COLO829 (cell line): ENCODE measurements at places on chromosomes 5 and 9.
A peak's percentile ranks its signal among the peaks of the same experiment; 100 is the strongest.

DNA sequence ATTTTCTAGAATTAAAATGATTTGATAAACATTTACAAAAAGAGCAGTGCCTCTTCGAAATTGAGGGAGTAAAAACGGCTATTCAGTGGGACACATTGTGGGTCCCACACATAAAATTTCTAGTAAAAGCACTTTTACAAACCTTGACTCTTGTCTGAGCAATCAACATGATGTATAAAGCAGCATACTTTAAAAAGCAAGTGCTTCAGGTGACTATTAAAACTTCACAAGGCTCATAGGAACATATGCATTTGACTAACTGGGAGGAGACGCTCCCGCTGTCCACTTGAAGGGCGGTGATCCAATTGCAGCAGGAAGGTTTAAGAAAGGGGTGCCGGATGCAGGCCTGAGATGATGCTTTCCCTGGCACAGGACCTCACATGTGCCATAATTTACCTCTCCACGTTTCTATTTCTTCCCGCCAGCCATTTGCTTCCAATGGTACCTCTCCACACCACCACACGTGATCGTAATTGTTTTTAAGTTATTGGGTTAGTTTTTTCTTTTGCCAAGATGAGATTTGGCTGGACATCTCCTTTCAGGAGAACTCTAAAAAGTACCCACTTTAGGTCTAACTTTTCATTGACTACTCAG is 1.8 kb downstream of the MCTP1 start:
- DNase-seq, result no peak

DNA sequence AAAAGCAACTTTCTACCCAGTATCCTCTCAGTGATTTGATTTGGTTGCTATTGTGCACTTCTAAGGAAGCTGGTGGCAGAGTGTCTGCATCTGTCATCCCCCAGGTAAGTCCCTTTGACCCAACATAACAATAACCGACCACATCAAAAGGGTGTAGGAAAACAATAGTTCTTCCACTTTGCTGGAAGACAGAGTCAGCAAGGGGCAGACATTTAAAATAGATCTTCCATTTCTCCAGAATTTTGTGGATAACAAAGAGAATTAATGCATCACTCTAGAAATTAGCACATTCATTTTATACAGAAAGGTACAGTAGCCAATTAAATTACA is 177.5 kb downstream of the EBF1 start:
- DNase-seq, result no peak

DNA sequence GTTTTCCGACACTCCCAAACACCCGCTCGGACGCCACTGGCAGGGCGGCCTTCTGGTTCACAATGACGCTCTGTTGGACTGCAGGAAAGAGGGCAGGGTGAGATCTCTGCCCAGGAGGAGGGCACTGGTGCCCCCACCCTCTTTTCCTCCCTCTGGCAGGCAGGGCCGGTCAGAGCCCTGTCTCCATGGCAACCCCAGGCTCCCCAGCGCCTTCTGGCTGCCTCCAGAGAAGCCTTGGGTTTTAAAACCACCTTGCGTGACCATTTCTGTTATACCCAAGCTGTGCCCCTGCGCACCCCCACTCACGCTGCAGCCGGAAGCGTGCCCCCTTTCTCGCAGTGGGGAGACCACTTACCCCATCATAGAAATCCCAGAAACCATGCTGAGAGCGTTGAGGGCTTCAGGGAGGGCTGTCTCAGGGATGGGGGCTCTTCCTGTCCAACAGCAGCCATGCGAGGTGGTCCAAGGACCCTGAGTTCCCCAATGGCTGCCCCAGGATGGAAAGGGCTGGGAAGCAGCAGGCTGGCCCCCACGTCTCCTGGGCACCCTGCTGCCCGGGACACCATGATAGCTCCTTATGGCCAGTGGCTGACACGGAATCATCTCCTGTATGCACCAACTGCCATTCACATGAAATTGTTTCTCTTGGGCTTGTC is 7.3 kb downstream of the C9orf50 start:
- DNase-seq, result peak; percentile 94

DNA sequence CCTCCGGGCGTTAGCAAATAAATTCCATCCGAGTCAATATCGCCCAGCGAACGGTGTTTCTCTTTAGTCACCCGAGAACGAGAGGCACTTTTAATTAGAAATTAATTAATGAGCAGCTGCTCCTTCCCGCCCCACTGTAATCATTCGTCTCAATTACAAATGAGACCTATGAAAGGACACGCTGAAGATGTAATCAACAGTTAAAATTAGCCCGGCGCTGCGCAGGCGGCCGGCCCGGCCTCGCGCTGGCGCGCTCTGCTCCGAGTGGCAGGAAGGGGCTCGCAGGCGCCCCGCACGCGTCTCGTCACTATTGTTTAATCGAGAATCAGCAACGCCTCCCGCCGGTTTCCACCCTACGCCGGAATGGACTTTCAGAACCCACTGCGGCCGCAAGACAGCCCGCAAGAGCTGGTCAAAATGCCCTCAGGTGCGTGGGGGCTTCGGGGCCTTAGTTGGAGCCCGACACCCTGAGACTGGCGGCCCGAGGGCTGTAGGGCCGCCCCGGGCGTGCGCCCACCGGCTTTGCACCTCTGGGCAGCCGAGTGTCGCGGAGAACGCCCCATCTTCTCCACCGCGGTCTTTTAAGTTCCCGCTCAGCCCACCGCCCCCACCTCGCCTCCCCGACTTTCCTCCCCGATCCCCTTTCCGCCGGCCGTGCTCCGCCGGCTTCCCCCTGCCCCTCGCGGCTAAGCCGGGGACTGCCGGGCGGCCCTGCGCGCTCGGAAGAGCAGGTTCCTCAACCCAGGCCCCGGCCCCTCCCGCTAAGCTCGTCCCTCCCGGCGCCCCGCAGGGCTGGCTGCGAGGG is 597 bp upstream of the IRX4 start:
- no peak for DNase-seq

DNA sequence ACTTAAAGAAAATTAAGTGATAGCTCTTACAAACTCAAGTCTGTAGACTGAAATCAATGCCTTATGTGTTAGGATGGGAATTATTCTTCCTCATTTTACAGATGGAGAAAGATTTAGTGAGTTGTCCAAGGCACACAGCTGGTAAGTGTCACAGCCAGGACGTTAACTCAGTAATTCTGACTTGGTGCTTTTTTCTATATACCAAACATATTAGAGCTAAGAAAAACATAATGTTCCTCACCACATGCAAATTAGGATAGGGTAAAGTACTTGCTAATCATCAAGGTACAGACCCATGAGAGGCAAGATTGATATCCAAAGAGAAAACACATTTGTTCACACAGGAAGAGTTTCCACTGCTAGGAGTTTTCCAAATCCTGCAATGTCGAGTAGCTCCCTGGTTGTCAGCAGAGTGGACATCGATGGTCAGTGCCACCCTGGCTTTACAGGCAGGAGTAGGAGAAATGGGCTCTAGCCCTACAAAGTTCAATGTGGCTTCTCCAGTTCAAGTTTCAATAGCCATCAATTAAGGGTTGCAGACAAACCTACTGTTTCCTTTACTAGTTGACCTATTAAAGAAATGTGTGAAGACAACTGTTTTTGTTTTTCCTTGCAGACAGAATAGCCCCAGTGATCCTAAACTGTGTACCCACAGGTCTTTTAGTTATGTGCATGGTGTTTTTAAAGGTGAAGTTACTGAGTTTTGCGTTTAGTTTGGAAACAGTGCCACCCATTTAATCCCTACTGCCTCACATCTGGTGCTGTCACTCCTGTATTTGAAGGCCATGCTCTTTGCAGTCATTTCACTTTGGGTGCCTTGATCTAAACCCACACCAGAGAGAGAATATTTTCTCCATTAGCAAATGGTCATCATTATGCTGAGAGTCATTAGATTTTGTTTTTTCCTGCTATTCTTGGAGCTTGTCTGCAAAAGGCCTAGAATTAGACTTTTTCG is 460.8 kb upstream of the SMARCA2 start:
- DNase-seq, result no peak

- peak; percentile 50 for DNase-seq
Observed at GRCh38 chr9:20760246-20760891, 76.3 kb downstream of the FOCAD start.

DNA sequence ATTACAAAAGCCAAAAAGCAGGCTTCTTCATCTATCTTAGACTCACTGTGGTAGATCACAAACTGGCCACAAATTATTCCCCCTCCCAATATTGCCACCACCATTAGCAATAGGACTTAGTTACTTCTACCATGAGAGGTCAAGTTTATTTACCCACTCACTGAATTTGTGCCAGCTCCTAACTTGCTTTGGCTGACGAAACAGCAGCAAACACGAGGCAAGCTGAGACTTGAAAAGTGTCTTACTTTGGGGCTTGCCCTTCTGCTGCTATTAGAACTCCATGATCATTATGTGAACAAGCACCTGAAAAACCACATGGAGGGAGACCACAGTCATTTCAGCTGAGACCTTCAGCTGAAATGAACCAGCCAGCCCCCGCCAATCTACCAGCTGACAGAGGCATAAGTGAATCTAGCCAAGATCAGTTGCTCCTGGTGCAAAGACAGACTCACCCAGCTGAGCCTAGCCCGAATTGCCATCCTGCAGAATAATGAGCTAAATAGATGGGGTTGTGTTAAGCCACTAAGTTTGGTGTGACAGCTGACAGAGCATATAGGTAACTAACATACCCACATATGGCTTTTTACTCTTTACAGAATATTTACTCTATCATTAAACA is 5.7 kb downstream of the WDR41 start:
- no peak for DNase-seq

- DNase-seq, result no peak
Observed at GRCh38 chr9:92934321-92934720, 13.0 kb upstream of the FGD3 start.

- no peak for DNase-seq
Observed at GRCh38 chr5:83570916-83571315, 99.4 kb downstream of the VCAN start.

DNA sequence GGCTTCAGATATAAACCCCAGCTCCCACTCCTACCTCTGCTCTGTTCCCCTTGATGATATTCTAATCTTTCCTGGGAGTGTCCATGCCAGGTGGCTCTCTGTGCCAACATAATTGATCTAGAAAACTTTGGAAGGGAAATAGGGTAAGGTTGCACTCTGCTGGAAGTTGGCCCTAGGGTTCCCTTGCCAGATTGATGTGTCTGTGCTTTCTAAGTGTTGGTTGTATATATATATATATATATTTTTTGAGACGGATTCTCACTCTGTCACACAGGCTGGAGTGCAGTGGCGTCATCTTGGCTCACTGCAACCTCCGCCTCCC is 23.6 kb downstream of the ACTL7B start:
- no peak for DNase-seq

GRCh38 chr5:113375480-113376060 is 59.2 kb downstream of the TSSK1B start:
- DNase-seq, result no peak

- no peak for DNase-seq
Observed at GRCh38 chr5:13317654-13318053, 626.8 kb downstream of the DNAH5 start.

GRCh38 chr5:81895307-81895706 is 76.5 kb upstream of the ATG10 start:
- no peak for DNase-seq

DNA sequence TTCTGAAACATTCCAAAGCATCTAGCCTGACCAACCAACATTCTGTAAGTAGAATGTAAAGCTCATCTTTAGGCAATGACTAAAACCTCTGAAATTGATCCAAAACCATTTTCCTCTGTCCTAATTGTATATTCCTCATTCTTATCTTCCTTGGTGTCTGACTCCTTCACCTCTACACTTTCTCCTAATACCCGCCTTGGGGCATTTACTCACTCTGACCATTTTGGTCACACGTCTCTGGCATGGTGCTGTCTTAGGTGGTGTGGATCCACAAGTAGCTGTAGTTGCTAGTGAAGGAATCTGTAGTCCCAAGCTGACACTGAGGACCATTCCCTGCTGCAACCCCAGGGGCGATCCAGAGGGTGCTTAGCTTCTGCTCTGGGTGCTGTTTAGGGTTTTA is 40.8 kb upstream of the LMNB1 start:
- DNase-seq, result no peak

GRCh38 chr5:151740336-151740942 is 18.0 kb downstream of the ATOX1 start:
- DNase-seq, result peak; percentile 62

GRCh38 chr5:174381241-174381640 is 335.7 kb downstream of the NSG2 start:
- DNase-seq, result no peak

GRCh38 chr5:8394965-8395364 is 526.0 kb downstream of the MTRR start:
- DNase-seq, result no peak

GRCh38 chr9:111961009-111961408 is 64.4 kb downstream of the UGCG start:
- no peak for DNase-seq

DNA sequence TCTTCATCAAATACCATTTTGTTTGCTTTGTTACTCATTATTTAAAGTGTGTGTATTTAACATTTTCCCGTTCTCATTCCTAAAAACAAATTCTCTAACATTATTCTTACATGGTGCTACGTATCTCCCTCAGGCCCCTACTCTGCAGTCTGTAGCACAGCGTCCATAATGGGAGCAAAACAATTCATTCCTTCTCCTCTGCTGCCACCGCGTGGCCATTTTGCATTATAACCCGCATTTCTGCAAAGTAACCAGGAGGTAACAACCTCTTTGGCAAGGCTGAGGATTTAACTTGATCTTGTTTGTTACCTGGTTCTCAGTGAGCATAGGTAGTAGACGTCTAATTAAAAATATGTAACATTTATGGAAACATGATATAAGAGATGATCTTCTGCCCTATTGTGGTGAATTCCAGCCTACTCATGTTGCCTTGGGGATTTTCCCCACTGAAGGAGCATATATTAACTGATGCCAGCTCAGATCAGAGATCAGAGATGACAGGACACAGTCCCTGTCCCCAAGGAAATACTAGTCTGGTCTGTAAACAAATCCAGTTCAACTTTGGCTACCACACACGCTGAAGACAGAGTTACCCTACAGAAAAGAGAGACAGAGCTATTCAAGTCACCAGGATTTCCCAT is 10.5 kb downstream of the OR1K1 start:
- DNase-seq, result peak; percentile 85

DNA sequence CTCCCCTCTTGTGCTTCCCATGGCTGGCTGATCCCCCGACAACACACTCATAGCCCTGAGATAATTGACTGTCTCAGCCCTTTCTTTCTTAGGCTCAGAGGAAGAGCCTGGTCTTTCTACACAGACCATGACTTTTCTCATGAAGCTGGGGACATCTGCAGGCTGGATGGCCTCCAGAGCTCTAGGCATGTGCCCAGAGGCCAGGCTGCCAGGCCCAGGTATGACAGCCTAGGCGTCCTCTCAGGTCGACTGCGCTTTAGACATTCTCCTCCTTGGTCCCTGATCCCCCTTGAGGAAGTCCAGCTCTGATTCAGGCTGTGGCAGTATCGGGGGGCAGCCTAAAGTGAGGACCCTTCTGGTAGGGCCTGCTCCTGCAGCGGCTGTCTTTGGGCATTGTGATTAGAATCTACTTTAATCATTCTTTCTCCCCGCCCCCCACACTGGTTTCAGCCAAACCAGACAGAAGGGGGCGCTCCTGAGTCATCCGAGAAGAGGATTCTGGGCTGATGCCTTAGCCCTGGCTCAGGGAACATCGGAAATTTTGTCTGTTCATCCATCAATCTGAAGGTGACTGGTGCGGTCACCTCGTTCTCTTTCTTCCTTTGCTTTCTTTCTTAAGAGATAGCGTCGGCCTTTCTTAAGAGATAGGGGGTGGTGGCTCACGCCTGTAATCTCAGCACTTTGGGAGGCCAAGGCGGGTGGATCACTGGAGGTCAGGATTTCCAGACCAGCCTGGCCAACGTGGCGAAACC is 66.5 kb upstream of the HSPA9 start:
- DNase-seq, result no peak
